Activated T-cell treated with anti-CD3 and anti-CD28 coated beads for 4 hours (primary cell): ENCODE measurements at places on chromosomes 5 and 9.
A peak's percentile ranks its signal among the peaks of the same experiment; 100 is the strongest.

DNA sequence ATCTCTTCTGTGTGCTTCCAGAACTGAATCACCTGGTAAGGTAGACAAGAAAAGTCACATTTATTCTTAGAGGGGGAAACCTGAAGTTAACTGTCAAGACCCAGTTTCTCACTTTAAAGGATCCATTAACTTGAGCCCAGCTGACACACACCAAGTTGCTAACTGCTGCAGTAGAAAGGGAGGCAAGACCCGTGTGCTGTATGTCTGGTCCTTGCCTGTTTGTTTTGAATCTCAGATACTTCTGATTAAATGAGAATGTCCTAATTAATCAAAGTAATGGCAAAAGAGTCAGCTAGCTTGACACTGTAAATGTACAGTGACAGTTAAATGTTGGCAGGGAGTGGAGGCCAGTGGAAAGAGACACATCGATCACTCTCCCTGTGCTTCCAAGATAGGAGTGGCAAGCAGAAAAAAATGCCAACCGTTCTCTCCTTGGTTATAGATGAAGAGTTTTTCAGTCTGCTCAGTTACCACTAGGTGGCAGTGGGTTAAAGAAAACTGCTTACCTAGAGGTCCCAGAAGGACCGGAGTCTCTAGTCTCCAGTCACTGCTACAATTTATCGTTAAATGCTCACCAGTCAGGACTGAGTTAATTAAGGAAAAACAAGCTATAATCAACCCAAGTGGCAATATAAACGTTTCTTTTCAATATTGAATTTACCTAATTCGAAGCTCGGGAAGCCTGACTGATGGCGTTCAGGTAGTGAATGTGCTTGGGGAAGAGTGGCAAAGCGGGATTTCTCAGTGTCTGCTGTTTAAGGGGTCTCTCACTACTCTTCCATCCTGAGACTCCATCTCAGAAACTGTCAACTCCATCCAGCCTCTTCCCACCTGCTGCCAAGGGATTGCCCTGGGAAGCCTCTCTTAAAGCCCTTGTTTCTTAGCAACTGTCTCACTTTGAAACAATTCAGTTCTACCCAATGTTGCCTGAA, 18.4 kb downstream of the LSM11 start:
- no peak for DNase-seq

- DNase-seq = no peak
Observed at GRCh38 chr9:88046542-88046941, 72.2 kb upstream of the CDK20 start.

- no peak for DNase-seq
Observed at GRCh38 chr9:68739621-68740174, 34.7 kb downstream of the PIP5K1B start.

GRCh38 chr5:174111287-174111973, 65.9 kb downstream of the NSG2 start:
- no peak for DNase-seq

DNA sequence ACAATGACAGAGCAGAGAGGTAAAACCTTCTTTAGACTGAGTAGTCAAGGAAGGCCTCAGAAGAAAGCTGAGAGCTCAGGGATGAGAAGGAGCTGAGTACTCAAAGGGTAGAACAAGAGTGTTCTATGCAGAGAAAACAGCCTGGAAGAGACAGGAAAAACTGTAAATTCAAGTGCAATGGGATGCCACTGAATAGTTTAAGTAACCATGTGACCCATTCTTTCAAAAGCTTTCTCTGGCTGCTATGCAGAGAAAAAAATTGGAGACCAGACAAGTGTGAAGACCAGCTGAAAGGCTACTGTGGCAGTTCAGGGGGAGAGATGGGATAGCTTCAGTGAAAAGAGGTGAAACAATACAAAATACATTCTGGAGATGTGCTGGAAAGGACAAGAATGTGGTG, 61.3 kb upstream of the RNF38 start:
- no peak for DNase-seq

GRCh38 chr5:95646569-95647431, at the start of gene RFESD:
Gene RFESD, plus strand, starts transcription at chr5:95646777. Its CDS starts 5,495 bp downstream, at chr5:95652272.
- peak; percentile 92 for DNase-seq

- no peak for DNase-seq
Observed at GRCh38 chr9:134200730-134201129, 36.4 kb upstream of the RNU6ATAC start.

DNA sequence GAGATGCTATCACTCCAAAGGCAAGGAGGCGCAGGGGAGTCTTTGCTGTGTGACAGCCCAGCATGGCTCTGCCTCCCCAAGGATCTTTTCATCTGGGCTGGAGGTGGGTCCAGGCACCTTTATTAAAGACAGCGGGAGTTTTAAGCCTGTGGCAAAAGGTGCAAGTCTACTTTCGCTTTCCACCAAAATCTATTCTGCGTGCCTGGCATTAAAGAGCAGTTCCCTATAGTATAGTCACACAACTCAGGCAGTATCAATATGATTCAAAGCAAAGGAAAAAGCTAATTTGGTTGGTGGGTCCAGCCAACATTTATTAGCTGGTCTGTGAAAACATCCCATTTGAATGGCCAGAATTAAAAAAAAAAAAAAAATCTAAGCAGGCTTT, 398.7 kb downstream of the EBF1 start:
- no peak for DNase-seq

GRCh38 chr5:66744040-66744439, 147.8 kb downstream of the MAST4 start:
- DNase-seq = no peak
